GM13976 (cell line): ENCODE measurements at places on chromosomes 16 and 17.
A peak's percentile ranks its signal among the peaks of the same experiment; 100 is the strongest.

GRCh38 chr17:83136156-83136555, 56.7 kb downstream of the METRNL start:
- DNase-seq, result no peak

GRCh38 chr17:76480632-76481031, 13.2 kb downstream of the AANAT start:
- peak; percentile 60 for DNase-seq

DNA sequence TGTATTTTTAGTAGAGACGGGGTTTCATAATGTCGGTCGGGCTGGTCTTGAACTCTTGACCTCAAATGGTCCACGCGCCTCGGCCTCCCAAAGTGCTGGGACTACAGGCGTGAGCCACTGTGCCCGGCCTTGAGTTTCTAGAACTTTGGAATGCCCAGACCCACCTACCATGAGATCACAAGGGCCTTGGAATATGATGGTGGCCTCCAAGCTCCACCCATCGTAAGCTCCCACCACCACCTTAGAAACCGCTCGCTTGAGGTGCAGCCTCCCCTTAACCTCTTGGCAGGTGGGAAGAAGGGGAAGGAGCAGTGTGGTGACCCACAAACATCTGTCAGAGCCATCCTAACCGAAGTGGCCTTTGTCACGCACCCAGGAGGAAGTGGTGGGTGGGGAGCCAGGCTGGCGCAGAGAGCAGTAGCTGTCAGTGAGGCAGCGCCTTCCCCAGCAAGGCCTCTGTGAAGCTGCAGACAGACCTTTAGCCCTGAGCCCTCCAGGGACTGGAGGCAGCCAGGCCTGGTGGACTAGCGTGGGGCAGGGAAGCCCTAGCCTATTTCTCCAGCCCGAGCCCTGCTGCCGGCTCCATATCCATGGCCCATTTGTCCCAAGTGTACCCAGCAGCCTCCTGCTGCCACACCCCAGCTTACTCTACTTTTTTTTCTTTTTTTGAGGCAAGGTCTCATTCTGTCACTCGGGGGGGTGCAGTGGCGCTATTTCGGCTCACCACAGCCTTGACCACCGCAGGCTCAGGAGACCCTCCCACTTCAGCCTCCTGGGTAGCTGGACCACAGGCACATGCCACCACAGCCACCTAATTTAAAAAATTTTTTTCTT, 13.1 kb upstream of the SEPHS2 start:
- peak; percentile 73 for DNase-seq

DNA sequence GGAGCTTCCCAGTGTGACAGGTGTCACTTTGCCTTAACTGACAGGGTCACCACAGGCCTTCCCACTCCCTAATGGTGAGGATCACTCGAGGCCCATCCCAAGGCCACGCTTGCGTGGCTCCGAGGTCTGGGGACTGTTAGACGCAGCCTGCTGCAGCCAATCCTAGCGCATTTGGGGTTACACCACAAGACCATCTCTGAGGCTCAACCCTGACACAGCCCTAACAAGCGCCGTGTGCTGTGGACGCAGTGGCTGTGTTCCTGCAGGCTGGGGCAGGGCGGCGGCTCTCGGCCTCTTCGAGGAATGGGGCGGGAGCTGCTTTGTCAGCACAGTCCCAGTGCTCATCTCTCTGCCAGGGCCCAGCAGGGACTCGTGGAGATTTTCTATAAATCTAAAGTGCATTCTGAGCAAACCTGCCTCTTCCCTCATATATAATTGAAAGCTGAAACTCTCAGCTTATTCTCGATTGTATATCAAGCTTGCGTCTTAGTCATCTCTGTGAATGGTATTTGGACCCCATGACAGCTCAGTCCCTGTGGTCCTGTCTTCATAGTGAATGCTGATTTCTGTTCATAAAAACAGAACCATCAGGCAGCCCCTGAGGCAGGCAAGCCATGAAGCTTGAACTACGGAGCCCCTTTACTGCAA, 65.8 kb upstream of the CHMP6 start:
- DNase-seq, result no peak

DNA sequence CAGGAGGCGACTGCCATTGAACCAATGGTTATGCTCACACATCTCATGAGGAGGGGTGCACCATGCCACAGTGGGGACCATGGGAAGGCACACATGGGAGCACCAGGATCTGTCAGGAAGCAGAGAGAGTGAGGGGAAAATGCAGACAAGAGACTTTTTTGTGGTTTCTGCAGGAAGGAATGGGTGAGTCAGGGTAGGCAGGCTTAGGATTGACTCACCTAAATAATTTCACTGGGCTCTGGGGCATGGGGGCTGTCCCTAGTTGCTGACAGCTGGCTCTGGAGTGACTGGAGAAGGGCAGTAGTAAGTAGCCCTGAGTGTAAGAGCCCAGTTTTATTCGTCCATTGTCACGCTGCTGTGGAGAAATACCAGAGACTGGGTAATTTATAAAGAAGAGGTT, 202.4 kb downstream of the AXIN2 start:
- no peak for DNase-seq

DNA sequence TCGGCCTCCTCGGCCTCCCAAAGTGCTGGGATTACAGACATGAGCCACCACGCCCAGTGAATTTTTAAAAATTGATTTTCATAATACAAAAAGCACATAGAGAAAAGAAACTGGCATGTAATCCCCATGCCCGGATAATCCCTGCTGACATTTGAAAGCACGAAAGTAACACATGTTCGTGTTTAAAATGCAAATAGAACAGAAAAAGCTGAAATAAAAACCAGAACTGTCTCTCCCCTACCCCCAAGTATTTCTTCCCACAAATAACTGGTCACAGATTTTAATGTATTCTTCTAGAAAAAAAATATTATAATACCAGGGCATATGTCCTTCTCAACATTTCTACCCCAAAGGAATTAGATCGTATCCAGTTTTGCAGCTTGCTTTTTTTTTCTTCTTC, 222.9 kb downstream of the SLC39A11 start:
- DNase-seq, result no peak

- DNase-seq, result no peak
Observed at GRCh38 chr16:83187405-83187804, 560.6 kb downstream of the CDH13 start.

DNA sequence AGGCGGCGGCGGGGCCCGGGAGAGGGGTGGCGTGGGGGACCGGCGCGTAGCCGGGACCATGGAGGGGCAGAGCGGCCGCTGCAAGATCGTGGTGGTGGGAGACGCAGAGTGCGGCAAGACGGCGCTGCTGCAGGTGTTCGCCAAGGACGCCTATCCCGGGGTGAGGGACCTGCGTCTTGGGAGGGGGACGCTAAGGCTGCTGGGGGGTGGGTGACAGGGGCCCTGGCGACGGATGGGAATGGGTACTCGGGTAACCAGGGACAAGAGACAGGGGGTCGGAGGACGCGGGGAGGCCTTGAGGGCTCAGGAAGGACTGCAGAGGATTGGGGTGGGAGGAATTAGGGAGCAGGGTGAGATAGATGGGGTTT, 243 bp downstream of the RND2 start:
- peak; percentile 34 for DNase-seq

GRCh38 chr17:42484304-42484703, 25.6 kb downstream of the ATP6V0A1 start:
- DNase-seq, result no peak

DNA sequence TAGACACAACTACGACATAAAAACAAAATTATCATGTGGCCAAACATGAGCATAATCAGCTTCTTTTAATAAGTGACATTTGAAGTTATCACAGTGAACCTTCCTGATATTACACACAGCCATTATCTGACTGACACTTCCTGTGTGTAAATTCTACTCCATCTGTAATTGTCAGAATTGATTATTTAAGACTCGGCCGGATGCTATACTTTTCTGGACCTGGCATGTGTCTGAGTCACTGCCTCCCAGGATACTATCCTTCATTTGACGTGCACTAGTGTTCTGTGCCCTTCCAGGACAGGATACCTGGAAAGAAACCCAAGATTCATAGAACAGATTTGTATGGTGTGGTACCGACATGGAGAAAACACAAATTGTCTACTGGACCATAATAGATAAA, 242.0 kb downstream of the HS3ST3A1 start:
- no peak for DNase-seq

DNA sequence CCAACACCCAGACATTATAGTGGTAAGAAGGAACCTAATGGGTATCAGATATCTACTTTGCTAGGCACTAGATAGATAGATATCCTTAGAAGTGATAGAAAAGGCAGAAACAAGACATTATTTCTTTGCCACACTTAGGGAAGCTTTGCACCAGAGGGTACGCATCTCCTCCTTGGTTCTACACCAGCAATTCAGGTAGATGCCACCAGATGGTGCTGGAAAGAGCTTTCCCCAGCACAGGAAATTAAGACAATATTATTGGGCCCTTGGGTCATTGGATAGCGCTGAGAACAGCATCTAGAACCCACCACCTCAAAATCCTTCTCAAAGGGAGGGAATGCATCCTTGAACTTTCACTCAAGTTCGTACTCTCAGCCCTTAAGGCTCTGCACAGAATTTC, 173.8 kb upstream of the CCL2 start:
- peak; percentile 22 for DNase-seq
